Thymus (tissue), 14 donors: ENCODE measurements at places on chromosomes 12 and 14. TPM values are rescaled to one million over a fixed set of nuclear protein-coding genes. Genes with fewer than 3 reads are reported as not detected.

DNA sequence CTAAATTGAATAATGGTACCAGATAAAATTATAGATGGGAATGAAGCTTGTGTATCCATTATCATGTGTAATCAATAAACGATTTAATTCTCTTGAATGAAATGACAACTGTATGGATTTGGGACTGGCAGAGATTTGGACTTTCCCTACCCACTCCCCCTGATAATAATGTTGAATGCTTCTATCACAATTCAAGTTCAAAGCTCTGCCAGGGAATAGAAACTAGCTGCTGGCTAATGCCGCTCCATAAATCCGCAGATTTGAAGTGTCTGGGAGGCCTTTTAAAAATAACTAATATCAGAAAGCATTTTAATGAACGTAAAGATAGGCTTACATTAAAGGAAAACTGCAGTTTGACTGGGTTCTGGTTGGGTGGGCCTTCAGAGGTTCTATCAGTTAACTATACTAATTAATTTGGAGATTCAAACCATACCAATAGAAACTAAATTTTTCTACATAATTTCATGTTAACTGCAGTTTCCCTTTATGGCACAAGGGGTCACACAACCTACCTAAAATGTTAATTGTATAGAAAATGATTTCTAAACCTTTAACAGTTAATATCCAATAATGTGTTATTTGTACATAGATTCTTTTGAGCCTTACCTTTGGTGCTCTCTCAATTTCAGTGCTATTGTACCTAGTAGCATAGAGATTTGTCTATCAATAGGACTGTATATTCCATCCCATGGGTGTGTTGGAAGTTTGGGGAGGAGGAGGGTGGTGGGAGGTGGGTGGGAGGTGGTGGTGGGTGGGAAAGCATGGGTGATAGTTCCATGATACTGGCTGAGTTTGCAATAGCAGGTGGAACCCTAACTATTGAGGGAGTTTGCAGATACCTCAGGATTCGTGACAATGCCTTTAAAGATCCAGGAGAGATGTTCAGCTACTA is 4.9 kb downstream of the HNRNPA1 start:
- peaks cover 80% of the 10 kb centered on the region for H3K36me3 ChIP-seq
- no peak overlapping the region for H3K27ac ChIP-seq
- DNase-seq, result no peak
- no peaks in the 10 kb centered on the region for H3K27me3 ChIP-seq

GRCh38 chr12:131171029-131171428 is 217.3 kb downstream of the ADGRD1 start:
- no peaks in the 10 kb centered on the region for H3K27me3 ChIP-seq
- H3K4me1 ChIP-seq, result no peaks in the 10 kb centered on the region
- H3K27ac ChIP-seq, result no peak overlapping the region
- H3K36me3 ChIP-seq, result no peaks in the 10 kb centered on the region
- no peak for DNase-seq

- no peak overlapping the region for H3K4me3 ChIP-seq
- no peak overlapping the region for H3K27ac ChIP-seq
- no peaks in the 10 kb centered on the region for H3K27me3 ChIP-seq
- no peaks in the 10 kb centered on the region for H3K36me3 ChIP-seq
- no peak for DNase-seq
- no peaks in the 10 kb centered on the region for H3K4me1 ChIP-seq
Measured at GRCh38 chr12:56864318-56864717, 69.9 kb downstream of the SDR9C7 start.

The DDX47 gene
- 56.0 TPM for total RNA-seq
